Melanocyte of skin (primary cell): ENCODE measurements at places on chromosomes 4 and X. TPM values are rescaled to one million over a fixed set of nuclear protein-coding genes. Genes with fewer than 3 reads are reported as not detected.

HSD17B13 gene
- under 0.01 and 0.31 TPM in 2 replicates for total RNA-seq

REELD1 gene
- total RNA-seq: not detected in 2 replicates

THAP6 gene
- 16.0 and 20.7 TPM in 2 replicates for total RNA-seq

SYN1 gene
- under 0.01 TPM in 1 of 2 replicates, not detected in the other for total RNA-seq

FHL1 gene
- 4.5 and 10.5 TPM in 2 replicates for total RNA-seq
